ENCODE measurements at places on chromosomes 5 and 9.

DNA sequence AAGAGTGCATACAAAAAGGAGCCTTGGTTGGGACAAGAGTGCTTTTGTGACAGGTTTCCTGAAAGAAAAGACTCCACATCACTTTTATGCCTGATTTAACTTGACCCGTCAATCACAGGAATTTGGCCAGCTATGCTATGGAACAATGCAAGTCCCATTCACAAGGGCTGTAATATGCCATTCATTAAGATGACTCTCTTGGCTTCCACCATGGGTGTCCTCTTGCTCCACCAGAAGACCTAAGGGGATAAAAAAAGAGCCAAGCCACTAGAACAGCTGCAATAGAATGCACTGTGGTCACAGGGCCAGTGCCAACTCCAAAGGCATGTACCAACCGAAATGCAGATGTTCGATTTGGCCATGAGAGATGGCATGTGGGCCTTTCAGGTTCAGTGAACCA lies 480.1 kb upstream of the MPDZ start:
- no peak for DNase-seq

GRCh38 chr5:27171761-27172261 lies 133.4 kb upstream of the CDH9 start:
- DNase-seq = no peak

DNA sequence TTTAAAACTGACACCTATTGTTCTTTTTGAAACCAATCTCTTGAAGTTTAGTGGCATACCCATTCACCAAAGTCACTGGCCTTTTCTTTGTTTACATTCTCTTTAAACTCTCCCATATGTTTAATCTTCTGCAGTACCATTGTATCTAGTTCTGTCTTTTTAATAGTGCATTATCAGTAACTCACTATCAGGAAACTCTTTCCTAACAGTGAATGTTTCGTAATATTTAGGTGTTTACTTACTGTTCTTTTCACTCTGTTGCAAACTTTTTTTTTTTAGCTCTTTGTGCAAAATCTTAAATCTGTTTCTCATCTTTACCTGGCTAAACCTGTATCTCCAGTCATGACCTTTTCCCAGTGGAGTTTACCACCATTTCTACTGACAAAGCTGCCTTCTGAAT lies 17.2 kb downstream of the SMAD5 start:
- no peak for DNase-seq

DNA sequence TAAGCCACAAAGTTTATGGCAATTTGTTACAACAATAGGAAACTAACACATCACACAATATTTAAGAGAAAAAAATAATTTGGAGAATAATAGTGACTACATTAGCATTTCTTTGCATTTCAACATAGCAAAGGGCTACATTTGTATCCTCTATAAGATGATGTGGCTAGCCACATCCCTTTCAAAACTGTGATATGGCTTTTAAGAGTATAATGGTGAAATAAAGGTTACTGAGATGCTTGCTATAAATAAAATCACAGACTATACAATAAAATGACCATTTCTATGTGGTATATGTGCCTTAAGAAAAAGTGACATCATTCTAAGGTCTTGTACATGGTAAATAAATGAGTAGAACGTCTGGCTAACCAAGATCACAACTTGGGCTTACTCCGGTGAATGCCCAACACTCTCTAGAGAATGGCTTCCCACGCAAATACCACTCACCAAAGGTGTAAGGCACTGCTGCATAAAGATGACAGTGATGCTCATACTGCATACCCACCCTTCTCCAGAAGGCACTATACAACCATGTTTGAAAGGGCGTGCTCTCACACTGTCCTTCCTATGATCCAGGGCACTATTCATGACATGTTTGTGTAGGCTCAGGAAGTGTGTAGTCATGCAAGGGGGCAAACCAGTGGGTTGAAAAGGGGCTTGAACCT lies 286.5 kb downstream of the MLLT3 start:
- no peak for DNase-seq

GRCh38 chr9:14428781-14429230 lies 114.9 kb upstream of the NFIB start:
- no peak for DNase-seq

- DNase-seq = no peak
These were observed 16.8 kb upstream of the PHYKPL start for GRCh38 chr5:178249191-178249989.

GRCh38 chr9:38737246-38737645 lies 17.3 kb upstream of the FAM240B start:
- no peak for DNase-seq

DNA sequence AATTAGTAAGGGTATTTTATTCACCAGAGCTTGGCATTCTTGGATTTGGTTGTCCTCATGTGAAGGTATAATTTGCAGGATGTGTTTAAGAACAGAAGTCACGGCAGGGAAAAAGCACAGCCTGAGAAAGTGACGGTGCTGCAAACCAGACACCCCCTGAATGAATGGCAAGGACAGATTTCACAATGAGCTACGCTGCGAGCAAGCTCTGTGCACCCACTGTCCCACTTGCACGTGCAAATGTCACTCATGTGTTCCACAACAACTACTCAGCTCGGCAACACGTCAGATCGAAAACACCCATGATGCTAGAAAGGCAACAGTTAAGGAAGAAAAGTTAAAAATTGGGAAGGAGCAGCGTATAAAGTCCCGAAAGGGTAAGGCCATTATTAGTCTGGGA lies 168.9 kb downstream of the ROR2 start:
- DNase-seq = no peak

DNA sequence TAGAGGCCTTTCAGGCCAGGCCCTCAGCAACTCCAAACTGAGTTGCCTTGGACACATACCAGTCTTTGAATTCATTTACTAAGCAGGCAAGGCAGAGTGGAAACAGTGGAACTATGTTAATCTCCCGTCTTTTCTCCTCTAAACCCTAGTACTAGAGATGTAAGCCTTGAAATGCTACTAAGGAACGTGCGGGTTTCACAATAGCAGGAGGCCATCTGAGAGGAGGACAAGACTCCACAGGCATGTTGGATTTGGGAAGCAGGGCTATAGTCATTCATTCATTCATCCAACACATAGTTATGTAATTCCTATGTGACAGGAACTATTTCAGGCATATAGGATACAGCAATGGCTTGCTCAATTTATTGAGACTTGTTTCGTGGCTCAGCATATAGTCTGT lies 3.3 kb upstream of the OCLN start:
- no peak for DNase-seq

DNA sequence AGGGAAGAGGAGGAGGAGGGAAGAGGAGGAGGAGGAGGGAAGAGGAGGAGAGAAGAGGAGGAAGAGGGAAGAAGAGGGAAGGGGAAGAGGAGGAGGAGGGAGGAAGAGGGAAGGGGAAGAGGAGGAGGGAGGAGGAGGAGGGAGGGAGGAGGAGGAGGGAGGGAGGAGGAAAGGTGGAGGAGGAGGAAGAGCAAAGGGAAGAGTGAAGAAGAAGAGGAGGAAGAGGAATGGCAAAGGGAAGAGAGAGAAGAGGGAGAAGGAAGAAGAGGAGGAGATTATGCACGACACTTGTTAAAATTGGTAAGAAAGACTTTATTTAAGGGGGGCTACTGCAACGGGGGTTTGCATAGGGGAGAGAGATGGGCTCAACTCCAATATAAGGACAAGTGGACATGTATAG lies 221.2 kb downstream of the SLIT3 start:
- DNase-seq = no peak

DNA sequence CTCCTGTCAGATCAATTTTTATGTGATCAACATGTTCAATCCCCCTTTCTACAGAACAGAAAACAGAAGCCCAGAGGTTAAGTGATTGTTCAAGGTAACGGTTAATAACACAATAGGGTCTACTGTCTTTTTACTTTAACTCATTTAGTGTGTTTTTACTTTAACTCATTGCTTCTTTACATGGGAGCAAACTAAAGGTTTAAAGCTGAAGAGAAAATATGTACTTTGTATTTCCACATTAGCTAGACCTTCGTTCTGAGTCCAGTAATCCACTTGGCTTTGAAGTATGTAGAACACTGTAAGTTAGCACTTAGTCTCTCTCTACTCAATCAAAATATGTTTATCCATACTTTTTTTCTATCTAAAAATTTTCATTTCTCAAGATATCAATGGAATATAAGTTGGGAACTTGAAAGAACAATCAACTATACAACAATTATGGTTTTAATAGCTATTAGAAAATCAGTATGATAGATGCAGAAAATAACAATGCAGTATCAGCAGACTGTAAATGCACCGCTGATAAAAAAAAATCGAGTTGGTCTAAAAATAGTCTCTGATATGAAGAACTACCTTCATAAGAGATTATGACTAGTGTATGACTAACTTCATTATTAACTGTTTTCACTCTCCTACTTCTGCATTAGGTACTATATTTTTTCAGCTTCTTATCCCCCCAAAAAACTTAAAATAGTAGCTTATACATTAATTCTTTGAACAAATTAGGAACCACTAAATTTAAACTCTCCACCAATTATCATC lies 20.6 kb downstream of the PGGT1B start:
- DNase-seq = no peak

DNA sequence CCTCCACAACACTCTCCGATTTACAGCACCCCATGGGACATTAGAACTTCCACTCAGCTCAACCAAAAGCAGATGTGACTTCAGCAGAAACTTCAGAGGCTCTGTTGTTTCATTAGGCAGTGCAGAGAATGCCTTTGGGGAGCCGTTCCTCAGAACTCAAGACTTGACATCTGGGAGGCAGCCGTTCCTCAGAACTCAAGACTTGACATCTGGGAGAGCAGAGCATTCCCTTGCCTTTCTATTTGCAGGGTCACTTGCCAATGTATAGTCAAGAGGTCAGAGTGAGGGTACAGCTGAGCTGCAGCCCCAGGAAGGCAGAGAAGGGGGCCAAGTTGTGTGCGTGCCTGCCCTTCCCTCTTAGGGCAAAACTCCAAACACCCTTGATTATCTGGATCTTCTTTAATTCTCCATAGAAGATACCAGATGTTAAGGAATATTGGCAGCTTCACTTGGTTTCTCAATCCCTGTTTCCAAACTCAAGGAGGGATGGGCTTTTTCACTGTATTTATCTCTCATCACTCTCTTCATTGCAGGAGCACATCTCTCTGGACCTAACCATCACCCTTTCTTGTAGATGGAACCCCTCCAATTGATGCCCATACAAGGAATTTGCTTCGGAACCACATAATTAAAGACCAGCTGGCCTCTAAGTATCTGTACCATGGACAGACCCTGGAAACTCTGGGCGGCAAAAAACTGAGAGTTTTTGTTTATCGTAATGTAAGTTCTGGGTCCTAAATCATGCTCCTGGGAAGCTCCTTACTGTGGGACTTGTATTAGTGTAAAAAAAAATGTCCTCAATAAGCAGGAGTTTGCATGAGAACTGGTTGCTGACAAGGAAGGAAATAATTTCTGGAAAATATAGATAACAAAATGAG lies 25.6 kb downstream of the TGFBI start:
- DNase-seq = no peak

GRCh38 chr9:36551910-36552309 lies 20.8 kb upstream of the MELK start:
- DNase-seq = no peak

DNA sequence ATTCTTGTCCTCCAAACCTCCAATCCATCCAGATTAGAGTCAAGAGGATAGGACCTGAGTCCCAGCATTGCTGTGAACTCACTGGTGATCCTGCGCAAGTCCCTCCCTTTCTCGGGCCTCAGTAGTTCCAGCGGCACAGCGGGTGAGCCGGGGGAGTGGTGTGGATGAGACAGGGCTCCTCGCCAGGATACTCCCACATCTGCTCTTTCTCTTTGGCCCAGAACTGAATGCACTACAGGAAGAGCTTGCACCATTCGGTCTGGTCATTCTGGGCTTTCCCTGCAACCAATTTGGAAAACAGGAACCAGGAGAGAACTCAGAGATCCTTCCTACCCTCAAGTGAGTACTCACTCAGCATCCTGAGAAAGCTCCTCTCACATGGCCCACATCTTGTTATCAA lies 6.3 kb downstream of the GPX3 start:
- no peak for DNase-seq

DNA sequence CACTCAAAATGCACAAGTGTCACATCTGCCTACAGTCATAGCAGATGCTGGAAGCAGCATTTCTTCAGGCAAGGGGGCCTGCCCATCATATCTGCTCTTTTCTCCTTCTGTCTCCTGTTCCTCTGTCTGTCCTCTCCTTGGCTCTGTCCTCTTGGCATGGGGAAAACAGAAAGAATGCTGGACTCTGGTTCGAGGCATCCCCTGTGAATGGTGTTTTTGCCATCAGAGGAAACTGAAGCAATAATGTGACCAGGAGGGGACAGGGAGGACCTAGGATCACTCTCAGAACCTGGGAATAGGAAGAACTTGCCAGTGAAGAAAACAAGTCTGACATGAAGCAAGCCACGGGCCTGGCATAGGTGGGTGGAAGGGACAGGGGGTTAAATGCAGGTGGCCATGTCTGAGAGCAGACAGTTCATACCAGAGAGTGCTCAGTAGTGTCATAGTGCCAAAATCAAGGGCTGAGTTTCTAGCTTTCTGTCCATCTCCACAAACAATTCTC lies 35.3 kb downstream of the AQP7 start:
- no peak for DNase-seq

GRCh38 chr9:70601000-70601951 lies 186.8 kb upstream of the KLF9 start:
- no peak for DNase-seq

DNA sequence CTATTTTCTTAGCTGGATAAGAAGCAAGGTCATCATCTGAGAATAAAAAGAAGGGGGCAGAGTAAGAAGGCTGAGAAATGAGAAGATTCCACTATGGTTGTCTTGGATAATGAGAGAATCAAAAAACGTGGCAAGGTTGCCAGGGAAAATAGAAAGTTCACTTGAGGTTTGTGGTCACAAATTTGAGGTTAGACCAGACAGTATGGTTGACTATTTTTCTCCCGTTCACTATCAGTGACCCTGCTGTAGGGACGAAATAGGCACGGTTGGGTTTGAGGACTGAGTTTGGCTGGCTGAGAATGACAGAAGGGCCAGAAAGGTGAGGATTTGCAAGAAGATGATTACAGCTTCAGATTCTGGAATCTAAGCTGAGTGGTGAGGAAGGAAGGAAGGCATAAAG lies 266.0 kb upstream of the ZNF462 start:
- no peak for DNase-seq

DNA sequence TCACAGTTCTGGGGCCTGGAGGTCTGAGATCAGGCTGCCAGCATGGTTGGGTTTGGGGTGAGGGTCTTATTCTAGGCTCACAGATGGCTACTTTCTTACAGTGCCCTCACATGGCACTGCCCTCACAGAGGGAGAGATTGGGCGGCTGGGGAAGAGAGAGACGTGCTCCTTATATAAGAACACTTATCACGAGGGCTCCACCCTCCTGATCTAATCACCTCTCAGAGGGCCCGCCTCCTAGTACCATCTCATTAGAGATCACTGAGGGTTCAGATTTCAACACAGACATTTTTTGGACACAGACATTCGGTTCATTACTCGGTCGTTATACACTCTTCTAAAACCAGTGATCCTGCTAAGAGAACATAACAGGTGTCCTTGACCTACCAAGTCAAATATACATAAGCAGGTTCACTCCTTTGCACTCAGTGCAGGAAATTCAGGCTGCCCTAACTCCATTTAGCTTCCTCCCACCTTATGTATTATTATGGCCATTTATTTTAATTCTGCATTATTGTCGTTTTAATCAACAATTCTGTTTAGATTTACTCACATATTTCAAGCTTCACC lies 121.7 kb downstream of the ICE1 start:
- DNase-seq = no peak

GRCh38 chr9:98602839-98603500 lies 105.8 kb downstream of the GABBR2 start:
- DNase-seq = no peak

Data from stimulated activated CD4-positive, alpha-beta T cell treated with anti-CD3 and anti-CD28 coated beads, TNF-alpha, amount 100 ng/mL, for 1 hour (primary cell).